ENCODE measurements at places on chromosomes 2 and 18.

DNA sequence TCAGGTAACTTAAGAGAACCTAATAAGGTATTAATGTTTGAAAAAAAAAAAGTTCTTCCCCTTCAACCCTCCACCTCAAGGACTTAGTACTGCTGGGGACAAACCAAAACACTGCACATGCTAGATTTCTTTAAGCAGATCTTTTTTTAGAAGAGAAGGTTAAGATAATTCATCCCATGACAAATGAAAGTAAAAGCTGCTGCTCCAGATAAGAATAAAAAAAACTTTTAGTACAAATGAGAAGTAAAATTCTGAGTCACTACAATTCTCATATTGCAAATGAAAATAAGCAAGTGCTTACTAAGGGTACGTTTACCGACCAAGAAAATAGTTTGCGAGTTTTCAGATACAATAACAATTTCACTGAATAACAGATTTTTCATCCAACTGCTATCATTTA is 8.9 kb downstream of the STAM2 start:
- no peak for DNase-seq

- no peak for DNase-seq
Observed at GRCh38 chr18:6069103-6069502, 173.8 kb upstream of the TMEM200C start.

DNA sequence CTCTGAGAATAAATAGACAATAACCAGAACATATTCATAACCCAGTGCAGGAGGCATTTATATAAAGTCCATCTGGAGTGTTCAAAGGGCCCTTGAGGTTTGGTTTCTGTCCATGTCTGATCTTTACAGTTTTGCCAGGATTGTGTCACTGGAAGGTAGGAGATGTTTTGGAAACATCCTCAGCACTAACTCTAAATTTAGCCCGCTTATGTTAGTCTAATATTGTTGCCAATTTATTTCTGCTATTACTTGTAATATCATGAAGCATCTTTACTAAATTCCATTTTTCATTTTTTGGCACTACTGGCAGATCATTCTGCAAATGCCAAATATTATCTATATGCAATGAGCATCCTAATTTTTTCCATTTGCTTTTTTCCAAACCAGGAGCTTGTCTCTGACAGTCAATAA is 22.4 kb upstream of the REV1 start:
- DNase-seq: peak; percentile 49

DNA sequence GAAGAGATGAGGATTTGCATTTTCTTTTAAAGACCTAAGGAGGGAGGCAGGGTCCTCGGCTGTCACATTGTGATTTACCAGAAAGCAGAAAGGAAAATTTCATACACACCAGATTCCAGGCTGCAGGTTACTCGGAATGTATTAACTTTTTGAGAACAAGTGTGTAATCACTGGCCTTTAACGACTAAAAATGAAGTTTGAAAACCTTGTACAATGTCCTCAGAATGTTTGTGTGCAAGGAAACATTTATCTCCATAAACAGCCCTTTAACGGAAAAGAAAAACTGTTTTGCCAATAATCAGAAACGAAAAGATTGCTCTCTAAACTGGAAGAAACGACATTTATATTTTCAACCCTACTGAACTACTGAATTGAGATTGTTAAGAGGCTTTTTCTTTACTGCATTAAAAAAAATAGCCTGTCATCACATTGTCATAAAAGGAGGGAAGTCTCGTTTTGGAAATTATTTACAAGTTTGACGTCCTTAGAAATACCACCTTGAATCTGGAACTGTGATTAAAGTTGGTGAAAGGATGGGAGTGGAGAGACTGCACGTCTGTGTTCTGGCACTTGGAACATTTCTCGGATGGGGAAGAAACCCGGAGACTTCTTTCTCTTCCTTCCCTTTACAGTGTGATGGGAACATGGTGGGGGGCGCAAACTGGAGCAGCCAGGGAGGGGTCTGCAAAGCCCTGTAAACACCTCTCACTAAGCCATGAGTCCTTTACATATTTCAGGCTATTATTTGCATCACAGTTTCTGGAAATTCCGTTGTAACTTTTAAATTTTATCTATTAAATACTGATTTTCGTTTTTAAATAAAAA is 134.1 kb upstream of the SIX3 start:
- DNase-seq: no peak

DNA sequence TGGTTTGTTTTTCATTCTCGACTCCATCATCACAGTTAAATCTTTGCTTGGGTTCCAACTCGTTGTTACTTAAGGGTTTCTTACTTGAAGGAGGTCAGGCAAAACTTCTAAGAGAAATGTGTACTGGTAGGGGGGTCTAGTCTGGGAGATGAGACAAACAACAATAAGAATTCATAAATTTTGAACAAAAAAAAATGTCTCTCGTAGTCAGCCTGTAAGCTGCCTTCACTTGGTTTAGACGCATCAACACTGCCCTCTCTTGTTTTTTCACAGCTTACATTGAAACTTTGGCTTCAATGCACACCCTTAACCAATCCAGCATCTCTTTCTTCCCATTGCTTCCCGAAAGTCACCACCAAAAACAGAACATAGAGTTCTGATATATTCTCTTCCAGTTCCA is 576.4 kb upstream of the PIK3C3 start:
- peak; percentile 20 for DNase-seq

All from NCI-H1092 treated with DMSO at 0.1 percent for 48 hours (cell line).